Activated effector memory CD4-positive, alpha-beta T cell treated with Interleukin-2 at 50 U/mL for 16 hours (primary cell): ENCODE measurements at places on chromosomes 2 and 18.

DNA sequence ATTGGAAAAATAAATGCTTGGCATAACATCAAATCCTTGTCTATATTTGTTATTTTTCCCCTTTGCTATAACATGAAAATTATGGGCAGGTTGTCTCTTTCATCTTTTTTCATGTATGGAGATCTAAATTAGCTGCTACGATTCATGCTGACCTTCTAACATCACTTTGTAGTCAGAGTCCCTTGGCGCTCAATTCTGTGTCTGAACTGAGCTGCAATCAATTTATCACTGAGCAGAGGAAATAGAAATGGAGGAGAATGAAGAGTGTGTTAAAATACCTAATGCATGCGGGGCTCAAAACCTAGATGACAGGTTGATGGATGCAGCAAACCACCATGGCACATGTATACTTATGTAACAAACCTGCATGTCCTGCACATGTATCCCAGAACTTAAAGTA is 168.9 kb downstream of the CDH7 start:
- DNase-seq, result no peak

GRCh38 chr2:186748354-186748753 is 54.5 kb downstream of the FAM171B start:
- no peak for DNase-seq

DNA sequence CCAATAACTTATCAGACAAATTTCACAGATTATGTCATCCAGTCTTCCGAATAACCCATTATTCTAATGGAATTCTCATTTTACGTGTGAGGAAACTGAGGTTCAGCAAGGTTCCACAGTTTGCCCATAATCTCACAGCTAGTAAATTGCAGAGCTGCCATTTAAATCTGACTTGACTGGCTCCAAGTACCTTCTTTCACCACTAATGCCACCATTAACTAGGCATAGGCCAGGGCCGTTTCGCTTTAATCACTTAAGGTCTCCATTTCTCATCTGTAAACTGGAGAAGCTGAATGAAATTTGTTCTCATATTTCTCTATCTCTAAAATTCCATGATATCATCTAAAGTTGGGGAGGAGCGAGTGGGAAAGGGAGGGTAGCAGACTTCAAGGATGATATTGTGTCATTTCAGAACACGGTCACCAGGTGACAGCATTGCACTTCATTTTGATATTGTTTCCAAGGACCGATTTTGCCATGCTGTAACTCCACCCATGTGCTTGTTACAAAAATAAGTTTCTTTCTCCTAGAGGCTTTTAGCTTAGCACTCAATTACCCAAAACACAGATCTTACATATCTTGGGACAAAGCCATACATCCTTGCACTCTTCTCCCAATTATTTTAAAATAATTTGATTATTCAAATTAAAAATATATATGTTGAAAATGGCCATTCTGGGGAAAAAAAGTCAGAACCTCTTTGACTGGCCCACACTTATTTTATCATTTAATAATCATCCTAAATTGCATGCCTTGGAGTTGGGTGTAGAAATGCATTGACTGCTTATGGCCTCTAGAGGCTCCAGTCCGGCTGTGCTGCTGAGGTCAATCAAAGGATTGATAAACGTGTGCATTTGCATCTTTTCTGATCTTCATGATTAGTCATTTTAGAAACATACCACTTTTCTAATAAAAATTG is 123.8 kb downstream of the AKAIN1 start:
- no peak for DNase-seq

DNA sequence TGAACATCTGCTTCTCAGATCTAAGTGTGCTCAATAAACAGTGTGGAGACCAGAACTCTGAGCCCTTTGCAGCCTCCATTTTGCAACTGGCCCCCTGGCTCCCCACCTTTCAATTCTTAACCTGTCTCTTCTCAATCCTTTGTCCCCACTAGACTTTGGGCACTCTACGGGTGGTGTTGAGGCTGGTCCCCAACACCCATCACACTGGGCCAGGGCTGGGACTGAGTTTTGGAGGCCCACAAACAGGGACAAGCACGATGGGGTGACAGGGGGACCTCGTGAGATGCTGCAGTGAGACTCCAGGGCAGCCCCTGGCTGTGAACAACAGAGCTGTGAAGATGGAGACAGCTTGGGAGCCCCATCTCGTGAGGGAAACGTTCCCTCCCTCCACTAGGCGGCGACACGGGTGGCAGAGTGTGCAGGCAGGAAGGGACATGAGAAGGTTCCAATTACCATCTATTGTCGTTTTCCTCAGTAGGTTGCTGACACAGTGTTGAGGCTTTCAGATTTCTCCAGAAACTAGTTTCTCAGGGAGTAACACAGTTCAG is 1.2 kb downstream of the ANKMY1 start:
- DNase-seq, result peak; percentile 65

GRCh38 chr18:77084688-77085035 is 47.9 kb downstream of the MBP start:
- DNase-seq, result no peak

DNA sequence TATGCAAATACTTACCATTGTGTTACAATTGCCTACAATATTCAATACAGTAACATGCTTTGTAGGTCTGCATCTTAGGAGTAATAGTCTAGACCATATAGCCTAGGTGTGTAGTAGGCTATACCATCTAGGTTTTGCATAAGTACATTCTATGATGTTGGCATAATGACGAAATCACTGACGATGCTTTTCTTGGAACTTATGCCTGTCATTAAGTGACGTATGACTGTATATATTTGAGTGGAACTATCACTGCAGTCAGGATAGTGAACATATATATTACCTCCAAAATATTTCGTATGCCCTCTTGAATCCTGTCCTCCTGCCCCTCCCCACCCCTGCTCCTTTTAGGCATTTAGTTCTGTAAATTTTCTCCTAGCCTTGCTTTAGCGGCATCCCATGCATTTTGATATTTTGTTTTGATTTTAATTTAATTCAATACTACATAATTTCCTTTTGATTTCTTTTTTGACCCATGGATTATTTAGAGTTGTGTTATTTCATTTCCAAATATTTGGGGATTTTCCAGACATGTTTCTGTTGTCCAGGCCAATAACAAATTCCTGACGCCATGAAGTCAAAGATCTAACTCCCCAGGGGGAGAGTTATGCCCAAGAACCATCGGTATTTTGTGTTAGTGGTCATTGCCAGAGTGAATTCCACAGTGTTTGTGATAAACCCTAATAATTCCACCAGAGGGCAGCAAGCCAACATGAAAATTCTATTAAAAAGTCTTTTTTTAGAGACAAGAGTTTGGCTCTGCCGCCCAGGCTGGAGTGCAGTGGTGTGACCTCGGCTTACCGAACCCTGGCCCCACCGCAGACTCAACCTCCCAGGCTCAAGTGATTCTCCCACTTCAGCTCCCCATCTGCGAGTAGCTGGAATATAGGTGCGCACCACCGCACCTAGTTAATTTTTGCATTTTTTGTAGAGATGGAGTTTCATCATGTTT is 24.2 kb upstream of the CASP8 start:
- DNase-seq, result no peak

DNA sequence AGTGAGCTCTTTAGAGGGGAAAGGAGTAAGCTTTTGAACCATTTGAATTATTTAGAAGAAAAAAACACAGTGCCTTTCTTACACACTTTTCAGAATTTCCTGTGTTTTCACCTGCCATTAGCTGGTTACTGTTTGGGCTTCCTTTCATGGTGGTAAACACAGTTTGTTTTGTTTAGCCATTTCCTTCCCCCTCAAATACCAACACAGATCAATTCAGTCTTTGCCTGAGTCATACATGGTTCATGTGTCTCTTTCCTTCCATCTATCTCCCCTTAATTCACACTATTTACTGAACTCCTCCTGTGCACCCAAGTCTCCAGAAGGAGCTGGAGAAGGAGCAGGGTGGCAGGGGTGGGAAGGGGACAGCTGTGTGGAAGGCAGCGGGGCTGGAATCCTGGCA is 45.0 kb downstream of the TCF7L1 start:
- DNase-seq, result no peak

DNA sequence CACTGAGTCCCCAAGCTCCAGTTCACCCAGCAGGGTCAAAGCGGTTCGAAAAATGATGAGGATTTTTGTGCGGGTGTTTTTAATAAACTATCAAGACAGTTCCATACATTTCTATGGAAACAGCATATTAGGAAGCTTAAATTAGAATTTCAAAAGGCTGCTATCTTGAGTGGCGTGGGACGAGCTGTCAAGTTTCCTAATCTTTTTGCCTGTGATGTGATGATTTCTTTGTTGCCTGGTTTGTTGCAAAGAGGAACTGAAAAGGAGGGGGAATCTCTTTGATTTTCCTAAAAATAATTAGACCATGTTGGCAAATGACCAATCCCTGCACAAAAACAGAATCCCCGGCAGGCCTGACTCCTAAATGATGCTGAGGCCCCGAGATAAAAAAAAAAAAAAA is 66.1 kb upstream of the ATG16L1 start:
- no peak for DNase-seq

- DNase-seq, result no peak
Observed at GRCh38 chr2:220556658-220557057, 929.2 kb downstream of the SLC4A3 start.

GRCh38 chr2:9093324-9093723 is 89.8 kb upstream of the MBOAT2 start:
- no peak for DNase-seq

DNA sequence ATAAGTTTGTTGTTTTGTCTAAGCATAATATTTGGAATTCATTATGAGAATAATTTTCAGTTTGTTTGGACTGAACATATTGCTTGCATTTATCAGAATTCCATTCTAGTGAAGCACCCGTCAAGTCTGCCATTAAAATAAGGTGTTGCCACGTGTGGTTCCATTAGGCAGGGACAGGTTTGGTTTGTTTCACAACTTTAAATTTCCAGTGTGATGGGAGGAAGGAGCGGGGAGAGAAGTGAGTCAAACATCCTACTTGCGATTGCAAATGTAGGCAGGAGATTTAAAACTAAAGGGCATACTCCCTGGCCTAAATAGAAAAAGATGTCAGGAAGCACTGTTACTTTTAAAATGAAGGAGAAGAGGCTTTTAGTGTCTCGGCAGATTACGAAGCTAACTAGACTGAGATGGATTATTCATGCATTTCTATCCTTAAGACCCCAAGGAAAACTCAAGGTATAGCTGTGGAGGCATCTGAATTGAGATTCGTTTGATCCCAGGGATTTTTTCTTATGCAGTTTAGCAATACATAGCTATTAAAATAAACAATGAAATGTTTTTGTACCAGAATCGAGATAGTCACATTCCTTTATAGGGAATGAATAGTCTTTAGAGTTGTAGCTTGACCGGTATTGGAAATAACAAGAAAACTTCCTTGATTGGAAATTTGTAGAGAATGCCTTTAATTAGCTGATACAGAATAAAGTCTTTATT is 19.8 kb downstream of the GRHL1 start:
- no peak for DNase-seq

DNA sequence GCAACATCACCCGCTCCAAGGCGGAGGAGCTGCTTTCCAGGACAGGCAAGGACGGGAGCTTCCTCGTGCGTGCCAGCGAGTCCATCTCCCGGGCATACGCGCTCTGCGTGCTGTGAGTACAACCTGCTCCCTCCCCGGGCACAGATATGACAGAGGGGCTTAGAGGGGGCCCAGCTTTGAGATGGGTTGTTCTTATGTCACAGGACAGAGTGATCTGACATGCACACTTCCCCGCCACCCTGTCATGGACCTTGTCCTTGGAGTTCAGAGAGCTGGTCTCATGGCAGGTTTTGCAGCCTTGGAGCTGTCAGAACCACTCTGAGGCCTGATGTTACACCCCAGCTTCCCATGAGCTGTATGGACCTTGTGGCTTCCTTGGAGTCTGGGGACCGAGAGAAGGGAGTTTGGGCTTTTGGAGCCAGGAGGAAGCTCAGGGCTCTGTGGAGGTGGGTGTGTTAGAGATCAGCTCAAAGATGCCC is 398 bp downstream of the INPP5D start:
- DNase-seq, result no peak

- no peak for DNase-seq
Observed at GRCh38 chr2:126876631-126877030, 22.1 kb upstream of the TEX51 start.

GRCh38 chr2:168312036-168312822 is 64.8 kb upstream of the STK39 start:
- no peak for DNase-seq

- DNase-seq, result no peak
Observed at GRCh38 chr18:8374676-8375075, 234.6 kb upstream of the RAB12 start.

DNA sequence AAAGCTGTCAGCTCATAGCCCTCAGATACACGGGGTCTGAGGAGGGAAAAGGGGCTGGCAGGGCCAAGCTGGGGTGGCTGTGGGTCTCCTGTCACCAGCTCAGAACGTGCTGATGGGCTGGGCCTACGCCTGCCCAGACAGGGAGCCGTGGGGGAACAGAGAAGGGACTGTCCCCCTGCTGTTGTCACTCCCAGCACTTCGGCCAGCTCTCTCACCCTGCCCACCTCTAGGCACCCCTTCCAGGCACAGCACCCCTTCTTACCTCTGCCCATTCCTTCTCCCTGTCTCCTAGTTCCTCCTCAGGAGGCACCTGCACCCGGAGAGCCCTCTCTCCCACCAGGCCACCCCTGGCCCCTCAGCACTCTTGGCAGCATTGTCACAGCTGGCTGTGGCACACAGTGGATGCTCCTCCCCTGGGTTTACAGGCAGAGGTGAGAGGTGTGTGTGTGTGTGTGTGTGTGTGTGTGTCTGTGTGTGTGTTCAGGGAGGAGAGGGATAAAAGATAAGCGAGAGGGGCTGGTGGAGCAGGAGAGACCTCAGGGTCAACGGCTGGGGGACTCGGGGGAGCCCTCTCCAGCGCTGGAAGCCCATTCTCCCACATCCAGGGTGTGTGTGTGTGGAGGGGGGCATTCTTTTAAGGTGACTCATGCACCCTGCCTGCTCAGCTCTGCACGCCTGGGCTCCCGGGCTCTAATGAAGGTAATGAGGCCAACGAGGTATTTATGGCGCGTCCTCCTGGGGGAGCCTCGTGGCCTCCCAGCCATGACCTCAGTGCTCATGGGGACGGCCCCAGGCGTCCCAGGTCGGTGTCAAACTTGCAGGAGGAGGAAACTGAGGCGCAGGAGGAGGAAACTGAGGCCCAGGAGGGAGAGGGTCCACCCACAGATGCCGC is 66.1 kb upstream of the SMAD7 start:
- DNase-seq, result no peak

DNA sequence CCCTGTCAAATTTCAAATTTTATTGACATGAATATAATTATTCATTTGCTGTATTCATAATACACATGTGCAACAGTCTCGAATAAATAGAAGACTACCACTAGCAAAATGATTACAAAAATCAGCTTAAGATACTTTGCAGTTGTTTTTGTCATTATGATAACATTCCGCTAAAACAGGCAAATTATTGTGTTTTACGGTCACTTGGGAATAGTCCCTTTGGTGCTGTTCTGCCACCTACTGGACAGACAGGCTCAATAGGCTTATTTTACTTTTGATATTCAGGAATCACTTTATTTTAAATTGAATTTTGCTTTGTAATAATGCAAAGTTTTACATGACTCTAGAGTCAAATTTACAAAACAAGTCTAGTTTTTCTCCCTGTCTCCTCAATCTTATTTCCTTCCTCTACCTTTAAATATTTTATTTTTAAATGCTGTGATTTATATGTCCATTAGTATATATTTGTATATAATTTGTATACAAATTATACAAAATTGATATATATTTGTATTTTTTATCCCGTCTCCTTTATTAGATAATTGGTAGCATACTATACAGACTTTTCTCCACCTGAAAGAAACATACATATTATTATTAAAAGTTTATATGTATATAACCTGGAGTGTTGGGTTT is 456.3 kb downstream of the DLGAP1 start:
- DNase-seq, result no peak
